ENCODE measurements at places on chromosomes 7 and 10. TPM values are rescaled to one million over a fixed set of nuclear protein-coding genes. Genes with fewer than 3 reads are reported as not detected.
A peak's percentile ranks its signal among the peaks of the same experiment; 100 is the strongest.

- no peak for DNase-seq
Observed at GRCh38 chr7:74514131-74514591, 60.5 kb downstream of the GTF2IRD1 start.

Gene SFRP5
- total RNA-seq = not detected

Gene GDF2
- total RNA-seq = not detected

- DNase-seq = no peak
Observed at GRCh38 chr7:21971780-21972396, 26.2 kb upstream of the CDCA7L start.

Gene TMEM72
- not detected for total RNA-seq

Gene TAC1
- 1.5 TPM for total RNA-seq

DNA sequence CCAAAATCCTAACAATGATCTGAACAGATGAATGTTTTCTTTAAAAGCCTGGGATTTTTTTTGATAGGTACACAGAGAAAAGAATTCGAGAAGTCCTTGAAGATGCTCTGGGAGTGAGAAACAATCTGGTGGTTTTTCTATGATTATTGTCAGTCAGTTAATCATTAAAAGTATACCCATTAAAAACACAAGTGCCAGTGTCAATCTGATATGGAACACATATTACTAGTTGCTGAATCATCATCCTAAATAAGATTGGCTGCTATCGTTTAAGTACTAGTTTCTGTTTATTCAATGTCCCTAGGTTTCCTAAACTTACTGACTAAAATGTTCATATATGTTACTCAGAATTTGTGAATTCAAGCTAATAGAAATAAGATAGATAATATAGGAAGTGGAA lies 16.1 kb downstream of the COL28A1 start:
- no peak for DNase-seq

DNA sequence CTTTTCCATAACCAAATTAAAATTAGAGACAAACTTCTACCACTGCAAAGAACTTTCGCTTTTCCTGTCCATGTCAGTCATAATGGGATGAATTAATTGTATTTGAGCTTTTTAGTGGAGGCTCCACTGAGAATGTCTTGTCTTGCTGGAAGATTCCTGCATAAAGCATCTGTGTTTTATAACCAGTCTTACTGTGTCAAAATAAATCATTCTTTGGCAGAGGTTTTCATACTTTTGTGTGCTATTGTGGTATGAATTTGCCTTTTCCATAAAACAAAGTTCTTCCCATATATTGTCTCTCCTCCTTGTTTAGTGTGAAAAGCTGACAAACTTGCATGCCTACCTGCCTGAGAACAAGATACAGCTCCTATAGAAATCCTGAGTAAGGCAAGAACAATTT lies 124.8 kb upstream of the CCDC6 start:
- DNase-seq = no peak

DNA sequence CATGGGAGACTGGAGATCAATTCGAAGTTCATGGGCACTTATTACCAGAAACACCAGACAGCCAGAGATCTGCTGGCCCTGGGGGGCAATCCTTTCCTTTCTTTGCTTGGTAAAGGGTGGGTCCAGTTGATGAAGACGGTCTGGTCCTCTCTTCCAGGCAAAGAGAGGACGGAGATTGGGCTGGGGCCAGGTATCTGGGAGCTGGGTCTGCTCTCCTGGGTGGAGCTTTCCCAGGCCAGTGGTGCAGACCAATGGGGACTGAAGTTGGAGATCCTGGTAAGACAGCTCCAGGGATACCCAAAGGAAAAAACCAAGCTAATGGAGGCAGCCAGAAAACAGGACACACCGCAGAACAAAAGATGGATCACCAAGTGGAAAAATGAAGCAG lies 18.3 kb downstream of the NOD1 start:
- DNase-seq = no peak

Gene TMEM248
- total RNA-seq = 84.8 TPM

GRCh38 chr10:119112056-119112455 lies 8.1 kb downstream of the DENND10 start:
- DNase-seq = no peak

DNA sequence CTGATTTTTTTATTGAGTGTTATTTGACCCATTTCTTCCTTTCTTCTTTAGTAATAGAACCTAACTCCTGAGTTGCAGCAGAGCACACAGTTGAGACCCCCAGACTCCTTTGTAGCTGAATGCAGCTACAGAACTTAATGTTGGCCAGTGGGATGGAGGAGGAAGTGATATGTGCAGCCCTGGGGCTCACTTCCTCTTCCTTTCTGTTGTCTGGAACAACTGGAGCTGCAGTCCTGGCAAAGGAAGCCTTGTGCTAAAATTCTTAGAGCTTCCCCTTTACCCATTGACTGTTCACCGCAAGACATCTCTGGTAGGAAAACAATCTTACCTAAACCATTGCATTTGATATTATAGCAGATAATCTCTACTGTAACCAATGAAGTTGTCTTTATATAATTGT lies 86.6 kb downstream of the ITGB8 start:
- DNase-seq = no peak

Gene ZCWPW1
- total RNA-seq = 3.2 TPM

Gene DGKI
- 10.1 TPM for total RNA-seq

Gene SPDYE1
- not detected for total RNA-seq

DNA sequence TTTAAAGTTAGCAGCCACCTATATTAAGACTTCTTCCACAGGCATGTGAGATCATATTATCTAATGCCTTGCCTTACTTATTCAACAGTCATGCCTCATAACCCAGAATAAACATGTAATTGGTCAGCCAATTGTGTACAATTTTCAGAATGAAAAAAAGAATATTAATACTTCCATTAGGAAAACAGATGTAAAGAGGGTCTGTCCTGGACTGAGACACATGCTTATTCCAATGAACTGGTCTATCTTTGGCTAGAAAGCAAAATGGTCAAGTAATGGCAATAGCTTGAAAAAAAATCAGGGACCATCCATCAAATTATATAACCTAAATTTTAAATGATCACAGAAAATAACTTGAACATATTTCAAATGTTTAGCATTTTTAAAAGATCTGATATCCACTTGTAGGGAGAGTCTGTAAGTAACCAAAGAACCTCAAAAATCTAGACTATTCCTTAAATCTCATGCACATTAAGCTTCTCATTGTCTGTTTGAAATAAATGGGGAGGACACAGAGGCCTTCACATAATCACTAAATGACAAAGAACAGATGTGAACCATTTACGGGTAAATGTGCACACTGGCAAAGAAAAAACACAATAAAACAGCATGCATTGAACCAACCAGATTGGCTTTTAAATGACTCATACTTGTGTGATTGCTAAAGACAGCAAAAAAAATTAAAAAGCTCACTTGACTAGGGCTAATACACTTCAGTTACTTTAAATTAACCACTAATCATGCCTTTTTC lies 568.8 kb upstream of the PCDH15 start:
- DNase-seq = no peak

Gene SPAM1
- not detected for total RNA-seq

DNA sequence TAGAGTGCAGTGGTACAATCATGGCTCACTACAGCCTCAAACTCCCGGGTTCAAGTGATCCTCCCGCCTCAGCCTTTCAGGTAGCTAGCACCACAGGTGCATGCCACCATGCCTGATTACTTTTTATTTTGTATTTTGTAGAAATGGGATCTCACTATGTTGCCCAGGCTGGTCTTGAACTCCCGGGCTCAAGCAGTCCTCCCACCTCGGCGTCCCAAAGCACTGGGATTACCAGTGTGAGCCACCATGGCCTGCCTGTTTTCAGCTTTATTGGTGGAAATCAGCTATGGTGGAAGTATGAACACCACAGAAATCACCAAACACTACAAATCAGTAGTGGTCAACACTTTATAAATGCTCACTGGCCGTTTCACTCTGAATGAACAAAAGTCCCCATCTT lies 299.9 kb upstream of the LYZL1 start:
- no peak for DNase-seq

DNA sequence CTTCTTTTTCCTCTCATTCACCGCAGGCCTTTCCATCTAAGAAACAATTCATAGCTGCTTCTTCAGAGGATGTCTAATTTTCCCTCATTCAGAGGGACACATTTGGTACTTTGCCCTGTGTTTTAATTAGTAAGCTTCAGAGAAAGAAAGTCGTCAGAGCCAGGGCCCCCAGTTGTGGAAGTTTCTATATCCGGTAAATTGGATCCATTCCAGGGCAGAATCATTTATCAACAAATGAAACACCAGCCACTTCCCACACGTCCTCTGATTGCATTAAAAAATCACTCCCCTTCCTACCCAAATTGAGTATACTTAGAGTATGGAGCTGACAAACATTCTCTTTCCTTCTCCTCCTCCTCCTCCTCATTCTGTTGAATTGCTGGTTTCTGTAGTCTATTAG lies 205.8 kb upstream of the HDAC9 start:
- DNase-seq = no peak

Gene AGR2
- total RNA-seq = 0.29 TPM

Gene GLUD1
- total RNA-seq = 127 TPM

Gene TMEM184A
- total RNA-seq = 0.16 TPM

GRCh38 chr10:130554701-130555410 lies 418.7 kb downstream of the GLRX3 start:
- no peak for DNase-seq

Gene AKR1C8
- total RNA-seq = 1.3 TPM

Gene WEE2
- not detected for total RNA-seq

DNA sequence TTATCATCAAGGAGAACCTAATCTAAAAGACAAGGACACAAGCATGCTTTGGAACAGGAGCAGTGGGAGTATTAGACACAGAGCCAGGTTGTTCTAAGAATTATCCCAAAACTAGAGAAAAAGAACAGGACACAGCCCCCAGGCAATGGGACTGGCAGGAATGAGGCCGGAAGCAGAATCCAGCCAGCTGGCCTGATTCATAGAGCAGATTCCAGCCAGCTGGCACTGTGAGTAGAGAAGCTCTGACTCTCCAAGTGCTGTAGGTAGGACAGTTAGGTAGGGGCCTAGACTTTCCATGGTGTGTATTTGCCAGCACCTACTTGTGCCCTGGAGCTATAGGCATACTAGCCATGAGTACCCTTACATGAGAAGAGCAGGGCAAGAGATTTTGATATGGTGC lies 13.3 kb upstream of the RAB18 start:
- DNase-seq = no peak

DNA sequence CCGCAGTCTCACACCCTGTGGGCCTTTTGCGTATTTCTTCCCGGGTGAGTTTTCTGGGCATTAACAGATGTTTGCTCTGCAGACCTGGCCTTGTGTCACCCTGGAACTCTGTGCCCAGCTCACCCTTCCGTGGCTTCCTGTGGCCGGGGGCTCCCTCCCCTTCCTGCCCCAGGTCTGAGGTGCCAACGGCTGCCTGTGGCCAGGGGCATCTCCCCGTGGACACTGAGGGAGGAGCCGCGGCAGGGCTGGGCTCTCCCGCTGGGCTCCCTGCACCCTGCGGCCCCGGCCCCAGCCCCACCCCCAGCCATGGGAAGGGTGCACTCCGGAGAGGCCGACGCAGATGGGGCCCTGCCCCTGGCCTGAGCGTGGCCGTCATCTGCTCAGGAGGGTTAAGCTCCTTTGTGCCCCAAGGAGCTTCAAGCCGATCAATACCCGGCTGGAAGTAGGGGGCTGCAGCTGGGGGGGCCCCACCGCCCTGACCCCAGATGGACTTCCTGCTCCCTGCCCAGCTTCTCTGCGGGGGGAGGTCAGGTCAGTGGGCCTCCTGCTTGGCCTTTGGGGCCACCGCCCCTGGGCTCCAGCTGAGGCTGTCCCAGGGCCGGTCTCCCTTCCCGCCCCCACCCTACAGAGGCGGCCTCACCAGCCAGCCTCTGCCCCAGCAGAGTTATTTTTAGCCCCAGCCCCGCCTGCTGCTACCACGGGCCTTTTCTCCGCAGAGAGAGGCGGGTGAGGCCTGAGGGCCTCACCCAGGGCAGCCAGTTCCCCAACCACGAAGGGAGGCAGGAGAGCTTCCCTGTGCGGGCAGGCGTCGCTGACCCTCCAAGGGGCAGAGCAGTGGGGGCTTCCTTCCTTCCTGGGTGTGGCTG lies 24.2 kb downstream of the PWWP2B start:
- DNase-seq = no peak

GRCh38 chr10:122468926-122469781 lies 7.8 kb downstream of the HTRA1 start:
- DNase-seq = peak; percentile 60

Gene CPXM2
- total RNA-seq = 17.9 TPM

DNA sequence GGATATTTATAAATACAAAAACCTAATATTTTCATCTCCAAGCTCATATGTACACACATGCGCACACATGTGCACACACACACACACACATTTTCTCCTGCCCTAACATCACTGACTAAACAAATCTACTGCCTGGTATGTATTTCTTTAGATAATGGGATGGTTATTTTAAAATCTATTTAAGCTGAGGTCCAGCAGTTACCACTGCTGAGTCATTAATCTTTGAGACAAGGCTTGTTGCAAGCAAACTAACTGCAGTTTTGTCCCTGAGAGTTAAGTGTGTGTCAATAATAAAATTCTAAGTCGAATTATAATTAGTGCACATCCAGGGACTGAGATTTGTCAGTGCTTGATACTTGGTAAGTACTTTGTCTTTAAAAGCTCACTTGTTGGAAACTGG lies 135.1 kb downstream of the VPS50 start:
- no peak for DNase-seq

DNA sequence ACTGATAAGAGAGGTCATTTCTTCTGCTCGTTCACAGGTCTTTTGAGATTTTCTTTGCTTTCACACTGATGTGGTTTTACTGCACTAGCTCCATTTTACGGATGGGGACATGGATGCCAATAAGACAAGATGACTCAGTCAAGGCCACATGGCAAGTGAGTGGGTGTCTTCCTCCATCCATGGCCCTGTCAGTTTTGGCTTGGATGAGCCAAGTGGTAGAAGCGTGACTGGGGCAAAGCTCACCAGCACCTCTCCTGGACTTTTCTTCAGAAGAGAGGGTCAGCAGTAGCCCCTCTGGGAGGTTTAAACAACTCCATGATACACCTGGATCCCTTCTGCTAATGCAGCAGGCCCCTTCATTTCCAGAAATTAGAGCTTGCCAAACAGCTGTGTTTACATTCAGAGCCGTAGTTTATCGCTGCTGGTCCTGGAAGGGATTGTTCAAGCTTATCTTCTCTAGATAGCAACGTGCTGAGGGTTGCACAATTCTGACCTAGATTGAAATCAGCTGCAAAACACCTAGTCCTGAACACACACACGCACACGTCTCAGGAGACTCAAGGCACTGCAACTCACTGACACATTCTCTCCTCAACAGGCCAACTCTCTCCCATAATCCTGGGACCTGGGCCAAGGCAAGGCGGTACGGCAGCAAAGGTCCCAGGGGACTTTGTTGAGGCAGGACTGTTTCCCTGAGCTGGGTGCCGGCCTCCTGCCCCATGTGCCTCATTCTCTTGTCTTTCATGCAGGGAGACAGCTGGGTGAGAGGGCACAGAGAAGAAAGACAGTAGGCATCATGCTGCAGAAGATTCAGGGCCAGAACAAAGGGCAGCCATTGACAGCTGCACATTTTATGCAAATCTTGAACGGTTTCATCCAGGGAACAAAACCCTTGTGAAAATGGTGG lies 14.2 kb upstream of the PDCD4 start:
- no peak for DNase-seq

Gene OR2A1
- total RNA-seq = 0.16 TPM

DNA sequence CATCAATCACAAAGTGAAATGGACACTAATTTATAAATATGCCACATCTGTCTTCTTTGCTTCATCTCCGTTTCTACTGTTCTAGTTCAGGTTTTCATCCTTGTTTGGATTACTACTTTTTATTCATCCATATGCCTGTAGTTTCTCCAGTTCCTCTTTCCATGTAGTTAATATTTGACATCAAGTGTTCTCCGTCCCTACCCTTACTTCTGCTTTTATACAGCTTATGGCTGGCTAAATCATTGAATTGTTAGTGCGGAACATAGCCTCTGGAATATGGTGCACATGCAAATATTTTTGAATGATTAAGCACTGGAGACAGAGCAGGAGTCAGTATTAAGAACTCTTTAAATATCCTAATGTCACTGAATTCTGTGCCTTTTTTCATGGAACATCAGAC lies 230.0 kb upstream of the PPP1R3A start:
- no peak for DNase-seq

Measured in mesenteric fat pad (tissue), 1 donor.